Stimulated activated naive CD4-positive, alpha-beta T cell treated with Interleukin-2 at 50 U/mL for 16 hours (primary cell): ENCODE measurements at places on chromosomes 1 and 21.

DNA sequence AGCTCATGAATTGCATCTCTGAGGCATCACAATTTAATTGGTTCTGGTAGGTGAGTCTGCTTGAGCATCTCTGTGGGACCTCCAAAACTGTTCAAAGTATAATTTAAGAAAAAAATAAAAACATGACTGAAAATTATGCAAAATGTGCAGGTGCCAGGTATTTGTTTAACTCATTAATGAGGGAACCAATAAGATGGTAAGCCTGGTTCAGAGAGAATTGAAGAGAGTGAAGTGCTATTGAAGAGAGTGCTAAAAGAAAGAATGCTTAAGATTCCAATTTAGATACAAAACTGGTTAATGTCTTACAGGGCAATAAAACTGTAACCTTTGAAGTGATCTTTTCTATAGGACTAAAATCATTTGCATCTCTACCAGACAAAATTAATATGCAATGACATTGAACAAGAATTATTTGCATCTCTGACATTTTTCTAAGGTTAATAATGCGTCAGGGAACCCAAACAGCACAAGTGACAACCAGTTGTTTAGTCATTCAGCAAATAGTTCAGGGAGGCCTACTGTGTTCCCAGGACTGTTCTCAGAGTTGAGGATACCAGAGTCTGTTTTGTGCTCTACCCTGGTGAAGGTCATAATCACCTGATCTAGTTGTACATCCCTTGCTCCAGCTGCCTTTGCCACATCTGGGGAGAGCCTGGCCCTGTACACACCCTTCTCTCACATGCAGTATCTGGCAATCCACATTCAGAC, 183.5 kb downstream of the PATJ start:
- DNase-seq, result no peak

DNA sequence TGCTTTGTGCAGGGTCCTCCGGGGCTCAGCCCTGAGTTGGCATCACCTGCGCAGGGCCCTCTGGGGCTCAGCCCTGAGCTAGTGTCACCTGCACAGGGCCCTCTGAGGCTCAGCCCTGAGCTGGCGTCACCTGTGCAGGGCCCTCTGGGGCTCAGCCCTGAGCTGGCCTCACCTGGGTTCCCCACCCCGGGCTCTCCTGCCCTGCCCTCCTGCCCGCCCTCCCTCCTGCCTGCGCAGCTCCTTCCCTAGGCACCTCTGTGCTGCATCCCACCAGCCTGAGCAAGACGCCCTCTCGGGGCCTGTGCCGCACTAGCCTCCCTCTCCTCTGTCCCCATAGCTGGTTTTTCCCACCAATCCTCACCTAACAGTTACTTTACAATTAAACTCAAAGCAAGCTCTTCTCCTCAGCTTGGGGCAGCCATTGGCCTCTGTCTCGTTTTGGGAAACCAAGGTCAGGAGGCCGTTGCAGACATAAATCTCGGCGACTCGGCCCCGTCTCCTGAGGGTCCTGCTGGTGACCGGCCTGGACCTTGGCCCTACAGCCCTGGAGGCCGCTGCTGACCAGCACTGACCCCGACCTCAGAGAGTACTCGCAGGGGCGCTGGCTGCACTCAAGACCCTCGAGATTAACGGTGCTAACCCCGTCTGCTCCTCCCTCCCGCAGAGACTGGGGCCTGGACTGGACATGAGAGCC, 22.7 kb downstream of the COL6A1 start:
- no peak for DNase-seq

- DNase-seq, result peak; percentile 67
Measured at GRCh38 chr1:116737020-116737854, 17.0 kb upstream of the CD2 start.

GRCh38 chr1:214505134-214505533, 46.3 kb downstream of the PTPN14 start:
- DNase-seq, result no peak

GRCh38 chr1:111707906-111708305, 31.3 kb downstream of the INKA2 start:
- no peak for DNase-seq

DNA sequence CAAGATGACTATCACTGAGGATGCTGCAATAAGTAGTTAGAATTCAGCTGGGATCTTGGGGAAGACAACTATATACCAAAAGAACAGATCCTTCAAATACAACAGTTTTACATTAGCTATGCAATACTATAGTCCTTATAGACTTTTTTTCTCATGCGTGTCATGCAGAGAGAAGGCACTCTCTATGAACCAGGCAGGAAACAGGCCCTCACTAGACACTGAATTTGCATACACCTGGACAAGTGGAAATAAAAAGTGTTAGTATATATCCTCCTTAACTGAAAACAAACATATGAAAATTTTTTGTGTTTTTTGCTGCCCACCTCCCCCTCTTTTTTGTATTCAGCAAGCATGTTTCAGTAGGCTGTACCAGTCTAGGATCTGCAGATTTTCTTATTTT, 29.9 kb downstream of the TMCO1 start:
- no peak for DNase-seq

DNA sequence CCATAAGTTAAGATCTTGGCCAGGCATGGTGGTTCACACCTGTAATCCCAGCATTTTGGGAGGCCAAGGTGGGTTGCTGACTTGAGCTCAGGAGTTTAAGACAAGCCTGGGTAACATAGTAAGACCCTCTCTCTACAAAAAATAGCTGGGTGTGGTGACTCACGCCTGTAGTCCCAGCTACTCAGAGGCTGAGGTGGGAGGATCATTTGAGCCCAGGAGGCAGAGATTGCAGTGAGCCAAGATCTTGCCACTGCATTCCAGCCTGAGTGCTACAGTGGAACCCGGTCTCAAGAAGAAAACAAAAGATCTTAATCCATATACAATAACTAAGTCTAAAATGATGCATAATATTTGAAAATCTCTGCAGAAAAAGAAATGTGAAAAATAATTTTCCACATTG, 165.5 kb upstream of the NR5A2 start:
- no peak for DNase-seq

- peak; percentile 39 for DNase-seq
Measured at GRCh38 chr1:156726549-156727226, 1.6 kb upstream of the METTL25B start.

- no peak for DNase-seq
Measured at GRCh38 chr21:33684068-33684467, 41.8 kb downstream of the ITSN1 start.
